ENCODE measurements at places on chromosomes 16 and 17. TPM values are rescaled to one million over a fixed set of nuclear protein-coding genes. Genes with fewer than 3 reads are reported as not detected.

Gene POLG2
- 19.8 TPM for total RNA-seq

- DNase-seq = peak; percentile 75
These were observed 209.7 kb downstream of the MSI2 start for GRCh38 chr17:57466017-57466471.

GRCh38 chr17:7862692-7863437, 5.1 kb downstream of the CYB5D1 start:
- peak; percentile 91 for DNase-seq

DNA sequence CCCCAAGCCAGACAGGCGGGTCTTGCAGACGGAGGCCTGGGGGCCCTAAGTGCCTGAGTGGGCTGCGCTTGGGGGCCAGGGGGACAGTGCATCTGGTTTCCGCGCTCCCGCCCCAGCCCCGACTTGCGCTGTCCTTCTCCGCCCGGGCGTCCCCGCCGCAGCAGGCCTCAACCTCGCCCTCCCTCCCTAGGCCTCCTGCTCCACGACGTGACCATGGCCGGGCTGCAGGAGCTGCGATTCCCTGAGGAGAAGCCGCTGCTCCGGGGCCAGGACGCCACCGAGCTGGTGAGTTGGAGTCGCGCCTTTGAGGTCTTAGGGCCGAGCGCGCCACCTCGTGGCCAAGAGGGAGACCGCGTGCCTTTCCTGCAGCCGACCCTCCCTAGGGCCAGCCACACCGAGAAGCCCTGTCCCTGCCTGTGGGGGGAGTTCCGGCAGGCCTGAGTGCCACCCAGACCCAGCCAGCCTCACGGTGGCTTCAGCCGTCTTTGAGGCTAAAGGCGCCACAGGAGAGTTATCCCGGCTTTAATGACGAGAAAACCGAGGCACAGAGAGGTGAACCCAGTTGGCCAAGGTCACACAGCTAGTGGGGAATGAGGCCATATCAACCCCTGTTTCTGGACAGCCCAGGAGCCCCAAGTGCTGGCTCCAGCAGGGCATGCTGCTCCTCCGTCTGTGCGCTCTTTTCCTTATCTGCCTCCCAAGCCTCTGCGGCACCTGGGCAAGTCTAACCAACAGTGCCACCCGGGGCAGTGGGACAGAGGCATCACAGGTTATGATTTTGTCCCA, 12.2 kb upstream of the NDRG4 start:
- DNase-seq = peak; percentile 98

- no peak for DNase-seq
These were observed 5.2 kb upstream of the CCDC182 start for GRCh38 chr17:57750109-57750871.

DNA sequence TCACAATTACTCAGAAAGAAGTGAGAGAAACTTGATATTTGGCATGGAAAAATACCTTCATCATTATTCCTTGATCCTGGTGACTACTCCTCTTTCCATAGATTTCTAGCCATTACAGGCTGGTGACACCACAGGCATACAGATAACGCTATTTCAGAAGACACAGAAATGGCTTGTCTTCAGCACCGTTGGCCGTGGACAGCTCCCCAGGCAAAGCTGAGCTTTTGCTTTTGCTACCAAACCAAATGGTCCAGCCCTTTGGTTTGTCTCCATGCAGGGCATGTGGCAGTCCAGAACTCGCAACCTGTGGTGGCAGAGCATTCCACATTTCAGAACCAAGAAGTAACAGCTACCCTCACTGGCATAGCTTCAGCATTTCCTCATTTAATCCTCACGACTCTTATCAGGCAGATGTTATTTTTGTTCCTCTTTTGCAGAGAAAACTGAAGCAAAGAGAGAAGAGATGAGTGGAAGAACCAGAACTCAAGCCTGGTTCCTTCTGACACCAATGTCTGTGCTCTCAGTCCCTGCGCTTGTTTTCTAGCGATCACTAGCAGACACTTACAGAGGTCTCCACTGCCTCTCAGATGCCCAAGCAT, 55.5 kb downstream of the HS3ST4 start:
- peak; percentile 46 for DNase-seq

DNA sequence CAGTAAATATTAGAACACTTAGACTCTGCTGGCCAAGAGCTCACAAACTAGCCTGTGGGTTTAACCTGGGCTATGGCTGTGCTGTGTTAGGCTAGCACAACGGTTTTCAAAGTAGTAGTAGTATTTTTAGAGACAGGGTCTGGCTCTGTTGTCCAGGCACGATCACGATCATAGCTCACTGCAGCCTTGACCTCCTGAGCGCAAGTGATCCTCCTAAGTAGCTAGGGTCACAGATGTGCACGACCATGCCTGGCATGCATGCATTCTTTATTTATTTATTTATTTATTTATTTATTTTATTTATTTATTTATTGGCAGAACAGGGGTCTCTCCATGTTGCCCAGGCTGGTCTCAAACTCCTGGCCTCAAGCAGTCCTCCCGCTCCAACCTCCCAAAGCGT, 10.3 kb downstream of the MRPL27 start:
- DNase-seq = no peak

DNA sequence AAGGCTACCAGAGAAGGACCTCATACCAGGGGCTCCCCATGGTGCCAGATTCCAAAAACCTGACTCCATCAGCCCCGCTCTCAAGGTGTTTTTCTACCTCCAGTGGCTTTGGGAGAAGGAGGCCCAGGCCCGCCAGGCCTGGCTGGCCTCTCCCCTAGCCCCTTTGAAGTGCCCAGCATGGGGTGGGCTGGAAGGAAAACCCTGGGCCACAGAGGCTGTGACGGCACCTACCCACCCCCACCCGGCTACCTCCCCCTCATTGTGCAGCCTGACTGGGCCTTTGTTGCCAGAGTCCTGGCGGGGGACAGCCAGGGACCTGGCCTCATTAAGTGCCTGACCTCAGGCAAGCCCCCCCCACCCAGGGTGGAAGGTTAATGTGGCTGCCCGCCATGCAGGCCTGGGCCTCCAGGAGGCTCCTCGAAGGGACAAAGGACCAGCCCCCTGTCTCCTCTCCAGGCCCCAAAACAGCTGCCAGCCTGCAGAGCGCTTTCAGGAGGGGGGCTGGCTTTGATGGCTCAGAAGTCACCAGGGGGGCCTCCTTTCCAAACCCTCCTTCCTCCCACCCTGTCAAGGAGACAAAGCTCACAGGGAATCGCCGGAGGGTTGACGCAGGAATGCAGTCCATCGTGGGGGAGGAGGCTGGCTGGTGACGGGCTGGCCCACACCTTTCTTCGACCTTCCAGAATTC, 159.4 kb downstream of the ZNF423 start:
- peak; percentile 77 for DNase-seq

- DNase-seq = peak; percentile 98
These were observed 32.0 kb upstream of the SNN start for GRCh38 chr16:11636172-11636721.
